Coronary artery (tissue), 2 donors: ENCODE measurements at places on chromosomes 6 and 20.

- peak; percentile 49 for DNase-seq
Measured at GRCh38 chr6:2913621-2914317, 10.7 kb upstream of the SERPINB9 start.

- DNase-seq: no peak
Measured at GRCh38 chr20:62734881-62735280, 26.2 kb downstream of the NTSR1 start.

DNA sequence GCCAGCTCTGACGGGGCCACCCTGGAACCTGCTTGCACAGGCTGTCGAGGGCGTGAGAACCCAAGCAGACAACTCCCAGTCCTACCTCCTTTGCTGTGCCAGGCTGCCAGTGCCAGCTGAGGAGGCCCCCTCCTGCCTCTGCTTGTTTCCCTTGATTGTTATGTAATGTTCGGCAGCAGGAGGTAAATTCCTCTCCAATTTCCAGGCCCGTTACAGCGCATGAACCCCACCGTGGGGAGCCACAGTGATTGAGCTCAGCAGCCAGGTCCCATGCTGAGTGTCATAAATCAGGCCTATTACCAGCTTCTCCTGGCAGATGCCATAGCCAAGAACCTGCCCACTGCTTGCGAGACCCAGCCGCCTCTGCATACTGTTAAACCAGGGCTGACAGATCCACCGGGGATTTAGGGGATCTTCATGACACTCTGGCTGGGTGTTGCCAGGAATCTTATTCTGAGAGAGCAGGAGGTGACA, 320.5 kb downstream of the DHX35 start:
- DNase-seq: no peak

GRCh38 chr6:8006208-8006607, 58.0 kb downstream of the BLOC1S5 start:
- DNase-seq: no peak

GRCh38 chr6:109875973-109876372, 102.1 kb upstream of the GPR6 start:
- DNase-seq: no peak

DNA sequence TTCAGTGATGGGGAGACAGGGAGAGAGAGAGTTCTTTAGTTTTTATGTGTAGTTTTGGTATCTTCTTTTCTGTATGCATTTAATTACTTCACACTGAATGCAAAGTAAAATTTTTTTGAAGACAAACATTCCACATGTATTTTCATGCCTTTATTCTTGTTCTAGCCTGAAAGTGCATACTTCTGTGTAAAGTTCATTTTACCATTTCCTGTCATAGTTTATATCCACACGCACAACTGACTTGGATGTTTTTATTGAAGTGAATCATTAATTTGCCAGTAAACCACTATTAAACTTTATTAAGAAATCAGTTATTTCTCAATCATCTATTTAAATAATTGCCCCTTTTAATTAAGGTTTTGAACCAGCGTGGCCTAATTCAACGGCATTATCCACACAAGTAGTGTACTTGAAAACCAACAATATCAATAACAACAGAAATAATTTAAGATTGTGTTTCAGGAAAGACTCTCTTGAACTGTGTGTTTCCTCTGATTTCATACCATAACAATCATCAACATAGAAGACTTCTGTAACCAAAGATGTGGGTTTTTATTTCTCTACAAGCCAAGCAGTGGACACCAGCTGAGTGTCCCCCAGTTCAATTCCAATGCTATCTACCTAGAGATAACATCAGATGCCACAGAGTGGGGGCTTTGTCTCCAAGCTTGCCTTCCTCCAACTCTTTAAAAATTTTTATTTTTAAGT, 512.7 kb upstream of the JAG1 start:
- no peak for DNase-seq

DNA sequence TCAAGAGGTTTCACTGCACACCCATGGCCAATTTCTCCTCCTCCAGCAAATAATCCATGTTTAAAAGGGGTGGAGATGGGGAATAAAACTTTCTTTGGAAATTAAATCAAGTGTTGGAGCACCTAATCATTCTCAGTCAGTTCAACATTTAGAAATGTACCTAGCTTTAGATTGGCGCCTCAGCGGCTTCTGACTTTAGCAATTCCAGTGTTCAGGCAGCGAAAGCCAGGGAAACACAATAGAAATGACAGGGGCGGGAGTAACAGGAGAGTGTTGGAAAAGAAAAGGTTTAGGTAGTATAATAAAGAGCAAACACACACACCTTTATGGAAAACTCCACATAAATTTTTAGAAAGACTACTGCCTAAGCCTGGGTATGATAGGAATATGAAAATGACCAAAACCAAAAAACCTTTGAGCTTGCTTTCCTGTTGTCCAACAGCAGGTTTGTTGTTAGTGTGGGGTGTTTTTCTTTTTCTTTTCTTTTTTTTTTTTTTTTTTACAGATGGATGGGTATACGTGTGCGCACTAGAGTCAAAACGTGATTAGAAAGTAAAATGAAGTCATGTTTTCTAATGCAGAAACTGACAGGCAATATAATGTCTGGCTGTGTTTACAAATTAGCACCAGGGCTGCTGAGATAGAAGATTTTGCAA, 7.7 kb downstream of the TFAP2A start:
- DNase-seq: no peak
